ENCODE measurements at places on chromosomes 1 and 21. TPM values are rescaled to one million over a fixed set of nuclear protein-coding genes. Genes with fewer than 3 reads are reported as not detected.

Gene S100A7
- not detected for total RNA-seq

DNA sequence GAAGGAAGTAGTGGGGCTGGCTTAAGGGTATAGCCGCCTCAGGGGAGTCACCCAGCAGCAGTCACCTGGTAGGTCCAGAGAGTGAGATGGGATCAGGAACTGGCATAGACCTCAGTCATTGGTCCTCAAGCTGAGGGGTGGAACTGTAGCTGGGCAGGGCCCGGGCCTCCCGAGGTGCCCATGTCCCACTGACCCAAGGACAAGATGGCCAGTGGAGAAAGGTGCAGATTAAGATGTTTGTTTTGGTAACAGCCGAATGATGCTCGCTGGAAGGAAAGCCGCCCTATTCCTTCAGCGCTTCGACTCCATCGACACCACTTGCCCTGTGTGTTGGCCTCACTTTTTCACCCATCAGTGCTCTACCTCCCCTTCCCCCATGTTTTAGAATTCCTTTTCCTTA, 16.4 kb downstream of the COL9A2 start:
- no peak for DNase-seq

GRCh38 chr1:32491386-32491785, 26.5 kb downstream of the ZBTB8B start:
- no peak for DNase-seq

GRCh38 chr1:24779689-24780464, 34.6 kb downstream of the CLIC4 start:
- no peak for DNase-seq

GRCh38 chr1:54456921-54457529, 50.8 kb upstream of the SSBP3 start:
- DNase-seq, result no peak
